Heart right ventricle (tissue), 16 donors: ENCODE measurements at places on chromosomes 2 and 18. TPM values are rescaled to one million over a fixed set of nuclear protein-coding genes. Genes with fewer than 3 reads are reported as not detected.

GRCh38 chr2:30504731-30505130 lies 57.7 kb downstream of the LCLAT1 start:
- DNase-seq: no peak

DNA sequence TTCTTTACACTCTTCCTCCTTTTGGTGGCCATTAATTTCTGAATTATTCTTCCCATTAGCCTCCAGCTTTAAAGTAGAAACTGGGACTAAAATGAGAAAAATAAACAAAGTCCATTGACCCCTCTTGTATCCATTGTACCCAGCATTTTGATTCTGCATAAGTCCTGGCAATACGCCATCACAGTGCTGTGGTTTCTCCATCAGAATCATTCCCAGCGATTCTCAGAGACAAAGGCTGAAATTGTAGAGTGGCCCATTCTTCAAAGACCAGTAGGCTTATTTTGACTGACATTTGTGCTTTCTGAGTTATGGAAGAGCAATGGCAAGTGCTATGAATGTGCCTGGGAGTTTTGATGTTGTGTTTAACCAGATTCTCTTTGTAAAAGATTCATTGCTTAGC lies 199.3 kb upstream of the GALNT5 start:
- DNase-seq: no peak

- DNase-seq: no peak
Measured at GRCh38 chr2:26088038-26088643, 54.3 kb downstream of the RAB10 start.

Gene MEP1B
- not detected for total RNA-seq
